ENCODE measurements at places on chromosomes 11 and 22. TPM values are rescaled to one million over a fixed set of nuclear protein-coding genes. Genes with fewer than 3 reads are reported as not detected.

The ASCL3 gene
- not detected for total RNA-seq

The MYBPC3 gene
- total RNA-seq = not detected

The MOB2 gene
- 46.0 TPM for total RNA-seq

The TNNT3 gene
- total RNA-seq = not detected

The APOA1 gene
- total RNA-seq = not detected

The GAL gene
- 1.8 TPM for total RNA-seq

The DNAJB7 gene
- not detected for total RNA-seq

The OR52A1 gene
- not detected for total RNA-seq

The ESAM gene
- total RNA-seq = 85.7 TPM

The CST6 gene
- total RNA-seq = 0.49 TPM

The OVOL1 gene
- total RNA-seq = not detected

Measured in pulmonary artery endothelial cell (primary cell).